ENCODE measurements at places on chromosomes 1 and 21.

DNA sequence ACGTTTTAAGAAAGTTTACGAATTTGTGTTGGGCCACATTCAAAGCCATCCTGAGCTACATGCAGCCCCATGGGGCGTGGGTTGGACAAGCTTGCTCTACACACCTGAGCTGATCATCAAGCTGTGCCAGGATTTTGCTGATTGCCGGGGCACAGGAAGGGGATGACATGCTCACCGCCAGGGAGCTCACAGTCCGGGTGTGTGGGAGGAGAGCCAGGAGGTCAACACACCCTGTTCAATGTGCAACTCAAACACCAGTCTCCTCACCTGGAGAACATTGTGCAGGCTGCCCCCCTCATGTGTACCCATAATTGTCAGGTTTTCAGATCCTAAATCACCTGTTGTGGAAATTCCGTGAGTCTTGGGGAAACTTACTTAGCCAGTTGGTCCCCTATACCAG lies 969 bp downstream of the CYP4A11 start:
- no peak for DNase-seq

DNA sequence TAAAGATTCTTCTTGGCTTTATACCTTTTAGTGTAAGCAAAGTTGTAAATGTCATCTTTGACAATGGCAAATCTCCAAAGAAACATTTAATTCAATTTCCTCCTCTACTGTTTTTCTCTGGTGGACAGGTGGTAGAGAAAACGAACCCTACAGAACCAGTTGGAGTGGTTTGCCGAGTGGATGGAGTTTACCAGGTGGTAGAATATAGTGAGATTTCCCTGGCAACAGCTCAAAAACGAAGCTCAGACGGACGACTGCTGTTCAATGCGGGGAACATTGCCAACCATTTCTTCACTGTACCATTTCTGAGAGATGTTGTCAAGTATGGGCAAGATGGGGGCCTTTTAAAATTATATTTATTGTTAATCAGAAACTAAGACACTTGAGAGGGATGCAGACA lies 25.8 kb downstream of the UAP1 start:
- DNase-seq: no peak

- DNase-seq: no peak
These were observed 4.6 kb upstream of the ETS2 start for GRCh38 chr21:38800924-38801744.

GRCh38 chr1:174800876-174801275 lies 198.9 kb upstream of the CACYBP start:
- no peak for DNase-seq

DNA sequence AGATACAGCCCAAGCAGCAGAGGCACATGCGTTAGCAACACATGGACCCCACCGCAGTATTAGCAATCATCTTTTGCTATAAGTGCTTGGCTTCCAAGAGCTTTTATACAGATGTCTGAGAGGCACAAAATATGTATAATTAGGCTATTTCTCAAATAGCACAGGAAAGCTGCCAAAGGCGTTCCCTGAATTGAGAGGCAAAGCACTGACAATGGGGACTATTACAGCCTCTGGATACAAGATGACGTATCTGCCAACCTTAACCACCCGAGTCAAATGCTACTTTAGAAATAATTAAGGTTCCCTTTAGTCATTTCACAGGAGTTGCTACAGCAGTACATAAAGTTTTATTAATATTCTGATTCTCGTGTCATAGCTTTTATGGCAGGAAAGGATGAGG lies 6.4 kb downstream of the STMN1 start:
- DNase-seq: no peak

DNA sequence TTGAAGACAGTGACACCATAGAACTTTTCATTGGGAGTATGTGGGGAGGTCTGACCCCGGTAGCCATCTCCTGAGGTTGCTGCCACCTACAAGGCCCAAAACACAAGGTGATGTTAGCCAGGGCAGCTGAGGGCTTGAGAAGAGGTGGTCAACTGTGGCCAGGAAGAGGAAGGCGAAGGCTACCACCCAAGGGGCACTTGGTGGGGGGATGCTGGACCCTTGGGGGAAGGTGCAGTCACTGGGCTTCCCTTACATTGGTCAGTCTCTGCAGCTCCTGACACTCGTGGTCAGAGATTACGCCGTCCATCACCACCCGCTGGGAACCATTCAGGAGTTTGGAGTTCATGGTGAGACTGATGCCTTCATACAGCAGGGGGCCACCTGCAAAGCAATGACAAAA lies 12.2 kb upstream of the CLDN19 start:
- DNase-seq: no peak

- DNase-seq: no peak
These were observed 36.0 kb downstream of the SIPA1L2 start for GRCh38 chr1:232593717-232594502.

DNA sequence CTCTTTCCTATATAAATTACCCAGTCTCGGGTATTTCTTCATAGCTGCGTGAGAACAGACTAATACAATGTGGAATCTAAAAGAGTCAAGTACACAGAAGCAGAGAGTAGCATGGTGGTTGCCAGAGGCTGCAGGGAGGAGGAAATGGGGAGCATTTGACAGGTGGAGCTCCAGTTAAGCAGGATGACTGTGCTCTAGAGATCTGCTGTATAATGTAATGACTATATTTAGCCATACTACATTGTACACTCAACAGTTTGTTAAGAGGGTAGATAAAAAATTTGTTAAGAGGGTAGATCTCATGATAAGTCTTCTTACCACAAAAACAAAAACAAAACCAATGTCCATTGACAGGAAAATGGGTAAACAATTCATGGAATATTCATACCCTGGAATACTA lies 82.1 kb downstream of the MT1HL1 start:
- DNase-seq: no peak

GRCh38 chr1:85569737-85570404 lies 10.7 kb upstream of the CCN1 start:
- DNase-seq: no peak

- DNase-seq: no peak
These were observed 16.2 kb downstream of the MTOR start for GRCh38 chr1:11245904-11246719.

GRCh38 chr1:48810740-48811139 lies 34.0 kb upstream of the BEND5 start:
- no peak for DNase-seq

- DNase-seq: no peak
These were observed 39.8 kb upstream of the ZBTB18 start for GRCh38 chr1:244011271-244011670.

- no peak for DNase-seq
These were observed 81.8 kb downstream of the NOTCH2 start for GRCh38 chr1:119987686-119988085.

DNA sequence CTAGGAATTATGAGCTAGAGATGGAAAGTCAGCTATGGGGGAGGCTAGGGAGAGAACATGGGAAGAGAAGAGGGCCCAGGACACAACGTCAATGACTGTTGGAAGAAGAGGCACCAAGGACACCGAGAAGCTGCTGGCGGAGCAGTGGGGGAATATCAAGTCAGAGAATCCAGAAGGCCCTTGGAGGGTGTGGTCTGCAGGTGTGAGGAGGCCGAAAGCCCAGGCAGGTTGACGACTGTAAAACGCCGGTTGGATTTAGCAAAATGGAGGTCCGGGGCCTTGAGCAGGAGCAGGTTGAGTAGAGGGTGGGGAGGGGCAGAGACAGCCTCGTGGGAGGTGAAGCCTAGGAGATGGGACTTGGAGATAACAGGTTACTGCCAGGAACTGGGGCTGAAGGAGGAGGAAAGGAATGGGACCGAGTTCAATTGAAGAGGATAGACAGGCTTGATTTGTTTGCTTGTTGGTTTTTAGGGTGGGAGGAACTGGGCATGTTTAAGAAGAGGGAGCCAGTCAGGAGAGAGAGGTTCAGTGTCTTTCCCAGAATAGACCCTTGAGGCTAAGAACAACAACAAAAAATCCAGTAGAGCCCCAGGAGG lies 35.1 kb downstream of the EDN2 start:
- DNase-seq: no peak

DNA sequence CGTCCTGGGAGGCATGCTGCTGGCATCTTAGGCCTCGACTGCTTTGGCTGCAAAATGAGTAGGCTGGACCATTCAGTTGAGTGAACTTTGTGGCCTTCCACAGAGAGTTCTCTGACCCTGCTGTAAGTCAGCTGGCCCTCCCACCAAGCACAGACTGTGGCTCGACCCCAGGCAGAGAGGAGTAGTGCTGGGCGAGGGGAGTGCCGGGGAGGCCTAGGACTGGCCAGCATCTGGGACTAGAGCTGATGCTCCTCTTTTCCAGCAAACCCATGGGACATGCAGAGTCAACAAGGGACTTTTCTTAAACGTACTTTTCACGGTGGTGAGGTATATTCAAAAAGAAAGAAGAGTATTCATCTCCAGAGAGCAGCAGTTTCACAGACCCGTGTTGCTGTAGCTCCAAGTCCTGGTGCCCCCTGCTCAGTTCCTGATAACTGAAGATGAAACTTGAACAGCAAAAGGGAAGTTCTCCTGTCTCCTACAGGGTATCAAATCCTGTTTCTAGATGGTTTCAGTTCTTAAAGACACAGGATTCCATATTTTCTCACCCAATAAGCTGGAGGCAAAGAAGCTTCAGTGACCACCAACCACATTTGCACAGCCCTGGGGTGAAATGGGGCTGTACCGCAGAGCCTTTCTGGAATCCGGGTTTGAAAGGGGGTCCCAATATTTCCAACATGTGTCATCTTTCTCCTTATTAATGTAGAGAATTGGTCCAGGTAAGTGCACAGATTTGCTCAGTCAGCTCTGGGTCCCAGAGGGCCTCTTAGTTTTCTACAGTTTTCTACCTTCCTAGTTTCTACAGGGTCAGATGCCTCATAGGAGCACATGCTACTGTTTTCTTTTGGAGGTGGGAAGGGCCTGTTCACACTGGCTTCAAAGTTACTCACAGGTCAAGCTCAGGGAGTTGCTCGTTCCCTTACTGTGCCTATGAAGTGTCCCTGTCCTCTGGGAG lies 20.9 kb downstream of the BATF3 start:
- DNase-seq: no peak

DNA sequence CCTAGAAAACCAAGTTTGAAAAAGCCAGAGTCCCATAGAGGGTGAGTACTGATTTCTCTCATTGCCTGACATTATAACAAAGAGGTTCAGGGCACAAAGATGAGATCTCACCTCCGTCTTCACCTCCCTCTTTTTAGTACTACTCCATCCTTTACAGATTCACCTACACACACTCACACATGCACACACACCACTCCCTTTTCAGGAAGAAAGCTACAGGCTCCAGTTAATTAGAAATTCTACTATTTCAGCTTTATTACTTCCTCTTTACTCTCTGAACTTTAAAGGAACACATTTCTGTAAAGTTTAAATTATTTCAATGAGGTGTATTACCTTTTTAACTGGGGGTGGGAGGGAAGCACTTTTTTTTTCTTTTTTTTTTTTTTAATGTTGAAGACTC lies 59.6 kb upstream of the PRDX6 start:
- DNase-seq: no peak

GRCh38 chr1:198253259-198253658 lies 96.5 kb downstream of the NEK7 start:
- DNase-seq: no peak

GRCh38 chr1:167541610-167542009 lies 12.0 kb downstream of the CREG1 start:
- DNase-seq: no peak

DNA sequence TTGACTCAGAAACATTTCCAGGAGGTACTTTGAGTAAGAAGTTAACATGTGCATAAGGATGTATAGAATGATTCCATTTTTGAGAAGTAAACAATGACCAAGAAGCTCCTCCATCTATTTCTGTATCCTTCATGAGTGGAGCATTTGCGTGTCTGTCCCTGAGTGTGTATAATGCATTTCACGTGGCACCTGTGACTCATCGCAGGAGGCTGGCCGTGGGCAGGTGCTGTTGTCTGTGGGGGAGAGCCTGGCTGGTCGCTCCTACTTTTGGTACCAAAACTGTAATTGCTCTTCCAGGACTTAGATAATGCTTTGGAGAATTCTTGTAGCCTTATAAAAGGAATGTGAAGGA lies 16.5 kb downstream of the SLC37A1 start:
- DNase-seq: no peak

GRCh38 chr1:204257446-204257845 lies 43.7 kb upstream of the GOLT1A start:
- DNase-seq: no peak

DNA sequence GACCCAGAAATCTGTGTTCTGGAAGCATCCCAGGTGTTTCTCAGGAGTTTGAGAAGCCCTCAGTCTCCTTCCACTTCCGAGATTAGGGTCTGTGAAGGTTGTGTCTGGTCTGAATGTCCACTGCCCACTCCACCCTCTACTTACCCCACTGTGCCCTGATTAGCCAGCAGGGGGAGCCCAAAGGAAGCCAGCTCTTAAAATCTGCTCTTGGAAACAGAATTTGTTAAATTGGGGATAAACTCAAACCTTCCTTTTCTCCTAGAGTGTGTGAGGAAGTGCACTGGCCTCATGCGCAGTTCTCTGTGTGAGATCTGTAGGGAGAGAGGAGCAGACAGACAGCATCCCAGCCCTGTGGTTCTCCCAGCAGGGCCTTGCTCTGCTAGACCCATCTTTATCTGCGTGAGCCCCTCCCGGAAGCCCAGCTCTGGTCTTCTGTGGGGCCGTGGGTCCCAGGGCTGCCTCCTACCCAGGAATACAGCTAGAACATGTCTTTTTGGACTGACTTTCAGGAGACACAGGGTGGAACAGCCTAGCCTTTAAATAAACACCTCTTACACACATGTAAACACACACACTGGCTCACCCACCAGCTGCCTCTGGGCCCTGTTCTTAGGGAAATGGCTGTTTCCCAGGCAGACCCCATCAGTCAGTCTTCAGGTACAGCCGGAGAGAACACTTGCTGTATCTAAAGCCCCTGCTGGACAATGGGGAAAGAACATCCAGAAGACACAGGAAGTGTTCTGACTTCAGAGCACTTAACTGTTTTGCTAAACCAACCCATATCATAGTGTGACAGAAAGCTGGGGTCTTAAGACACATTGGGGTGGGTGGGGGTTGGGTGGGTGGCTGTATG lies 52.2 kb downstream of the SMYD2 start:
- DNase-seq: no peak

- DNase-seq: no peak
These were observed 31.5 kb upstream of the TNR start for GRCh38 chr1:175774921-175775320.

- no peak for DNase-seq
These were observed 18.1 kb upstream of the PRDM2 start for GRCh38 chr1:13681921-13682320.

DNA sequence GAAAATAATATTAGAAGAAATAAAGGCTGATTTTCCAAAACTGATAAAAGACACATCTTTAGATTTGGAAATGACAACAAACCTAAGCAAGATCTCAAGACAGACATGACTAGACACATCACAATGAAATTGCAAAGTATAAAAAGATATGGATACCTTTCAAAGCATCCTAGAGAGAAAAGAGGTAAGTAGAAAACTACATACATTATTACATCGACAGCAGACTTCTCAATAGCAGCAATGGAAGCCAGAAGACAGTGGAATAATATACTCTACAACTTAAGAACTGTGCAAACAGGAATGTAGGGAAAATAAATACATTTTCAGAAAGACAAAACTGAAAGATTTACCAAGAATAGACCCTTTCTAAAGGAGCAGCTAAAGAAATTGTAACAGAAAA lies 50.2 kb downstream of the DENND1B start:
- no peak for DNase-seq
